ENCODE measurements at places on chromosomes 1 and 21. TPM values are rescaled to one million over a fixed set of nuclear protein-coding genes. Genes with fewer than 3 reads are reported as not detected.

GOLT1A gene
- not detected for total RNA-seq

GRCh38 chr1:27598295-27598687 is 5.7 kb downstream of the AHDC1 start:
- no peak for DNase-seq

GRCh38 chr1:229874609-229875008 is 192.4 kb upstream of the GALNT2 start:
- DNase-seq, result no peak

DNA sequence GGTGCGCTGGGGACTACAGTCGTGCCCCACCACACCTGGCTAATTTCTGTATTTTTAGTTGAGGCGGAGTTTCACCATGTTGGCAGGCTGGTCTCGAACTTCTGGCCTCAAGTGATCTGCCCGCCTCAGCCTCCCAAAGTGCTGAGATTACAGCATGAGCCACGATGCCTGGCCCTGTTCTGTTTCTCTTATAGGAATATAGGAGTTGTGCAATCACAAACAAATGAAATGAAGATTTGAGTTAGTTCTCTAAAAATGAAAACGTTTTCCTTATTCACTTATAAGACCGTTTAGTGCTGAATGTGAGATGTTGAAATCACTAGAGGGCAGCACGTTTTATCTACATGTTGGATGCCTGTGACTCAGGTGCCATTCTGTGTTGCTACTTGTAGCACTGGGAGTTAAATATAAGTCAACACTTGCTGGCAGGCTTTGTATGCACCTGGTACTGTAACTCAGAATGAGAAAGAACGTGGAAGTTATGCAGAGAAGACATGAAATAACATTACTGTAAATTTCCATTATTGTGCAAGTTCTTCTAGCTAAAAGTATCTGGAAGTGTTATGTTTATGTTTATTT is 45.8 kb downstream of the MIGA1 start:
- DNase-seq, result no peak

DNA sequence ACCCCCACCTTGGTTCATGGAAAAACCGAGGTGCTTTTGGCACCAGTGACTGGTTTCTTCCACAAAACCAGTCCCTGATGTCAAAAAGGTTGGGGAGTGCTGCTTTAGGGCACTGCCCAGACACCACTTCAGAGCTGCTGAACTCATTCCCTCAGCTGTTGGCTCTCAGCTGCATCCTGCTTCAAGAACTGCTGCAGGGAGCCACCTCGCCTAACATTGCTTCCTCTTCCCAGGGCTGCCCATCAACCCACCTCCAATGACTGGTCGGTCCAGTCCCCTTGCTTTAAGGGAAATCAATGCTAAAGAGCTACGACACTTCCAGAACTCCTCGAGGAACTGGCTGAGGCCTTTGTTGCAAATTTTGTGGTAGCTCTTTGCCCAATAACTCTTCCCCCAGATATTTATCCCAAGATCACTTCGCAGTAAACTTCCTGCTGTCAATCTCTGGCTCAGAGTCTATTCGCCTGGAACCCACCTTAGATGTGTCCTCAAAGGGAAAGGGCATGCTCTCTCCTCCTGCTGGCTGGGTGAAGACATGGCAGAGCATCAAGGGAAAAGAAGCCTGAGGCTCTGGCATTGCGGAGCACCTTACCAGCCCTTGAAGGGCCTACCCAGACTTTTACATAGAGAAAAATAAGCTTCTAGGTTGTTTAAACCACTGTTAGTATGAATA is 29.0 kb downstream of the C1orf52 start:
- no peak for DNase-seq

DNA sequence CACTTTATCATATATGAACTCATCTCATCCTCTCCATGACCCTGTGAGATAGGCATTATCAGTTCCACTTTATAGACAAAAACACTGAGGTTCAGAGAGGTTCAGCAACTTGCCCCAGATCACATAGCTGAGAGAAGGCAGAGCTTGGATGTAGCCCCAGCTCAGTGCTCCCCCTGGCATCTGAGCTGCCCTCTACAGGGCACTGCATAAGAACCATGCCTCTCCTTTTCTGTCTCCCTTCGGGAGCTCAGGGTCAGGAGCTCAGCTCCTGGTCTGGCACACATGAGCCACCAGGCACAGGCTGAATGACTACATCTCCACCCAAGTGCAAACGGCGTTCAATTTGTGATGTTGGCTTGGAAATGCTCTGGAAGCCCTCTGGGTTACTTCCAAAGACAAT is 16.9 kb downstream of the RAB7B start:
- DNase-seq, result no peak

Data from ascending aorta (tissue), 2 donors.